SHP77 (cell line): ENCODE measurements at places on chromosomes 12 and 14.

DNA sequence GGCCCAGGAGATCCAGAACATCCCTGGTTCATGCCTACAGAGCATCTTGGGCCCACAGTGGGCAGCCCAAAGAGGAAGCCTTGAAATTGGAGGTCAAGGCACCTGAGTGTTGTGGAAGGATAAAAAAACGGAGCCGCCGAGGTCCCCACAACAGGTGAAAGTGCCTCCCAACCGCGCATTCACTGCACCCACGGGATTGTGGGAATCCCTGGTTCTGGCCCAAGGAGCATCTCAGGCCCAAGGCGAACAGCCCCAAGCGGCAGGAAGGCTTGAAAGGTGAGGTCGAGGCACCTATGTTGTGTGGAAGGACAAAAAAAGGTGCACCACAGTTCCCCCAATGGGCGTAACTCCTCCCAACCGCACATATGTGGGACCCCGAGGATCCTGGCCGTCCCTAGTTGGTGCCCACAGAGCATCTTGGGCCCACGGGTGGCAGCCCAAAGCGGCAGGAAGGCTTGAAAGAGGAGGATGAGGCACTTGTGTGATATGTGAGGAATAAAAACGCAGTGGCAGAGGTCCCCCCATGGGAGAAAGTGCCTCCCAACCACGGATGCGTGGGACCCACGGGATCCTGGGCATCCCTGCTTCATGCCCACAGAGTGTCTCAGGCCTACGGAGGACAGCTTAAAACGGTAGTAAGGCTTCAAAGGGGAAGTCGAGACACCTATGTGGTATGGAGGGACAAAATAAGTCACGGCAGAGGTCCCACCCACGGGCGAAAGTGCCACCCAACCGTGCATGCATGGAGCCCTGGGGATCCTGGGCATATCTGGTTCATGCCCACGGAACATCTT, 583.9 kb downstream of the ALG10 start:
- no peak for DNase-seq

- DNase-seq: no peak
These were observed 44.9 kb downstream of the IFNG start for GRCh38 chr12:68114606-68115005.

GRCh38 chr14:66650491-66650911, 142.6 kb downstream of the GPHN start:
- peak; percentile 12 for DNase-seq

DNA sequence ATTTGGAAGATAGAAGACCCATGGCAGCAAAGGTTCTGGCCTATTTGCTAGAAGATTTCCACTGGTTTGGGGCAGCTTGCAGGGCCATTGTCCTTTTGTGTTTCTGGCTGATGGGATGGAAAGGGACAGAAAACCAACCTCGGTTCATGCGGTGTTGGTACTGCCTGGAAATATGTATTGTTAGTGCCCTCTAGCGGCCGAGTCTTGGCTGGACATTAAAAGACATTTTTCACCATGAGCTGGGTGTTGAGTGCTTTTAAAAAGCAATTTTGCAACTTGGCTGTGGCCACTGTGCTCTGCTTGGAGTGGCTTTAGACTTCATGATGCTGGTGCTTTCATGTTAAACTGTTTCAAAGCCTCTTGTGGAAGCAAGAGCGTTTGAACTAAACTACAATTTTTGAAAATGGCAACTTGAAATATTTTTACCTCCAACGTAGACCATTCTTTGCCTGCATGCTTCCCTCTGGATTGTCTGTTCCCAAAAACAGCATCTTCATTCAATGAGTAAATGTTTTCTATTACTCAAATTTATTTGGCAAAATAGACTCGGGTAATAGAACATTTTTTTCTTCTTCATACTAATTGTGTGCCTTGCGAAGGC, 102.7 kb upstream of the TBX5 start:
- DNase-seq: peak; percentile 65

GRCh38 chr12:106867651-106868050, 88.1 kb upstream of the TMEM263 start:
- no peak for DNase-seq

GRCh38 chr12:113766131-113766878, 199.8 kb downstream of the RBM19 start:
- DNase-seq: no peak

DNA sequence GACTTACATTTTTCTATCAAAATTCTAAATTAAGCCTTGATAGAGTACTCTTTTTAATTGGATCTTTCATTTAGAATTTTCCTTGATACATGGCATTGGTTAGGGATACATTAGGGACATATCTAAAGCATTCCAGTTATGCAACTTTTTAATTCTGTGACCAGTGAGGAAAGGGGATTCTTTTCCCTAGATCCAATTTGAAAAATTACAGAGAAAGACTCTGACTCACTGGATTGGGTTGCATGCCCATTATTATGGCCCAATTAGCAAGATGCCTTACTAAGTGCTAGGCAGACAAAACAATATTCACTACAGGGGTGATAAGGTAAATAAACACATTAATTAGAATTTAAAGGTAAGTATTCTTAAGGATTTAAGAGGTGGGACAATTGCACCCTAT, 5.2 kb upstream of the RAD52 start:
- no peak for DNase-seq

GRCh38 chr12:16325426-16325825, 22.0 kb upstream of the MGST1 start:
- DNase-seq: no peak

DNA sequence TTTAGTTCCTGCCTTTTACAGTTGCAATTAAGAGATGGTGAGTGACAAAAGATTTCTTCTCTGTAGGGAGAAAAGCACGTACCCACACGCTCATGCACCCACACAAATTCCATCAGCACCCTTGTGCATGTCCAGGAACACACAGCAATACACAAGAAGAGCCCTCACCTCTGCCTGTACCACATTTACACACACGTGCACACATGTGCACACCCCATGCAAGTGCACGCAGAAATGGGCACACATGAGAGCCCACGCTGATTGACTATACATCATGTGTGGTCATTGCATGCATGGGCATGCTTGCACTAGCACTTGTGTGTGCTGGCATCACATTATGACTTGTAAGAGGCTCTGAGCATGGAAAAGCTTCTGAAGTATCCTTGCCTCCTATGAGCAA, 70.5 kb downstream of the SERPINA3 start:
- no peak for DNase-seq

DNA sequence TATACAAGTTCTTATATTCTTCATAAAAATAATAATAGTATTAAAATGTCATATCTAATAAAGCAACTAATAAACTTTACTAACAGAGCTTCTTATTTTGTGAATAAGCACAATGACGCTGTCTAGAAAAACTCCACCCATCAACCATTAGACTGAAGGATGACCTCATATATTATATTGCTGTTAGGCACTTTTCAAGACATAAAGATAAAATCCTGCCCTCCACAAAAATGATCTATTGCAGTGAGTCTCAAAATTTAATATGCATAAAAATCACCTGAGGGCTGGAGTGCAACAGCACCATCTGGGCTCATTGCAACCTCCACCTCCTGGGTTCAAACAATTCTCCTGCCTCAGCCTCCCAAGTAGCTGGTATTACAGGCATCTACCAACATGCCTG, 20.1 kb downstream of the TM7SF3 start:
- no peak for DNase-seq

DNA sequence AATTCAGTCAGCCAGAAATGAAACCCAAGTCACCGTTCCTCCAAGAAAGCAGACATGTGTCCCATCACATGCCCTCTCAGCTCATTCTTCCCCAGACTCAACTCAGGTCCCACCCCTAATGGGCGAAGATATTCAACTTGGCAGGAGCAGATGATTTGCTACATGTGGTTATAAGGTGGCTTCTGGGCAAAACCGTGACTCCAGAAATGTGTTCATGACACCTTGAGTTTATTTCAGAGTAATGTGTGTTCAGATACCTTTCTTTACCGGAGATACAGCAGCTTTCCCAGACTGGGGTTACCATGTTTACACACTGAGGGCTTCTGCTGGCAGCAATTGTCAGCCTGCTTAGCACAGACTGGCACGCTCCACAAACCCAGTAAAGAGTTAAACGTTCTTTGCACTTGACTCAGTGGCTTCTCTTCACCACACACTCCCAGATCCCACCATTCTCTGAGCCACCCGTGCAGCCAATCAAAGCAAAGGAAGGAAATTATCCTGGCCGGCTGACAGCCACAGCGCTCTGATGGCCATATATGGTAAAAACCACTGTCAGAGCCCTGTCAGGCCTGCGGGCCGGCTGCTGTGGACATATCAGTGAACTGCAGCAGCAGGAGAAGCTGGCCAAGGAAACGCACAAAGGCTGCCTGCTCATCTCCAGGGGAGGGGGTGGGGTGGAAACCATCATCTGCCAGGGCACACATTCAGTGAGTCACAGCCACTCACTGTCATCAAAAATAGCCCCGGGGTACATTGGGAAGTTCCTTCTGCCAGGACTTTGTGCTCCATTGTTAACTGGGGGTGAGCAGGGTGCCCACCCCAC, 39.9 kb downstream of the CORO1C start:
- DNase-seq: peak; percentile 95

- DNase-seq: no peak
These were observed 148.8 kb downstream of the ADGRD1 start for GRCh38 chr12:131102493-131102931.

DNA sequence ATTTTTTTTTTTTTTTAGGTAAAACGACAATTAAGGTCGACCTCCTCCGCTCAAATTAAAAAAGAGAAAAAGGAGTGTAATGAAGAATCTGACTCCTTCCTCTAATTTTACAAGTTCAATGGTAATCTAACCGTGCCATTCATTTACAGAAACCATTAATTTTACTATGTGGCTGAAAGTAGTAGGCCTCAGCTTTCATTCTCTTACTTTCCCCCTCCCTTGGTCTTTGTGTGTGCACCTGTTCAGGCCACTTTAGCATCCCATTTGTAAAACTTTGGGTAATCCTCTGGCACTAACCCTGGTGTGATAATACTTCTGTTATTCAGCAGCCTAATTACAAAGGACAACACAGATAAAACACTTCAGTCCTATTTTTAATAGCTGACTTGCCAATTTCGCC, 128.1 kb downstream of the ASCL1 start:
- DNase-seq: no peak
